ENCODE measurements at places on chromosomes 12 and 14. TPM values are rescaled to one million over a fixed set of nuclear protein-coding genes. Genes with fewer than 3 reads are reported as not detected.

The SLC25A21 gene
- 1.2 TPM for total RNA-seq

The GPRC5A gene
- 93.8 TPM for total RNA-seq

The EML5 gene
- under 0.01 TPM for total RNA-seq

The APOF gene
- total RNA-seq = not detected

The TRPV4 gene
- total RNA-seq = 2.5 TPM
